ENCODE measurements at places on chromosomes 2 and 18.

DNA sequence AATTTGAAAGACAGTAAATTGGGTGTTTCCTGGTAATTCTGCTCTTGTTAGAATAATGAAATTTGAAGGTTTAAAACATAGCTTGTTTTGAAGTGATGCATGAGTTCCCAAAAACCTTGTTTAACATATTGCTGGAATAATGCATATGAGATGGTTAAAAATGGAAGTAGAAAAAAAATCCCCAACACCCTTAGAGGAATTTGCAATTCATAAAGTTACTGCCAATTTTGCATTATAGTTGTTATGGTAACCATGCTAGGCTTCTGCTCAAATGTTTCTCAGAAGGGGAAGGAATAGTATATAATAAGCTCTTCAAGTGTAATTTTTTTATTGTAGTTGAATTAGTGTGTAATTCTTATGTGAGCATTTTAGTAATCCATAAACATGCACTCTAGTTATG, 49.1 kb downstream of the FASTKD2 start:
- DNase-seq, result no peak

DNA sequence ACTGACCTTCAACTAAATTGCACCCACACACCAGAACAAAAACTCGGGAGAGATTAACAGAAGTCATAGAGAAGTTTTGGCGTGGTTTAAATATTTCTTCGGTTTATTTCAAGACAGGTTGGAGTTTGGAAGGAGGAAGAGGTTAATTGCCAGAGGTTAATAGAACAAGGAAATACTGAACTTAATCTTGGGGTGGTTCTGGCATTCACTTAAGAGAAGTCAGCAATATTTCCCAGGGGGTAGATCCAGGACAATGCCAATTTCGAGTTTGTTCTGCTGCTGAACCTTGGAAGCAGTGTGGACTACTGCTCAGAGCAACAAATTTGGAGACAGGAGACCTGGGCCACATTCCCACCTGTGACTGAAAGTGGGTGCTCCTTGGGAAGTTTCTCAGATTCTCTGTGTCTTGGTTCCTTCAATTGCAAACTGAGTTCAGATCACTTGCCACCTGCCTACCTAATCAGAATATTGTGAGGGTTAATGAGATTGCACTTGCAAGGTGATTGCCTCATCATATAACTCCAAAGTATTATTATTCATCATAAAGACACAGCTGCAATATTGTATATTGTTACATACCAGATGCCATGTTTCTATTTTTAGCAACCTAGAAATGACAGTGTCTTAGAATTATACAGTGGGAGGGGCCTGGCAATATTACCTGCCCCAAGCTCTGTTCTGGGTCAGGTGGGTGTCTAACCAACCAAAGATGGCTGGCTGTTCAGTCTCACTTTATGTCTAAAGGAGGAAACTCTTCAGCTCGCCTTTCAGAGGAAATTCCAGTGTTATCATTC, 217.4 kb downstream of the CDCA7 start:
- DNase-seq, result no peak

DNA sequence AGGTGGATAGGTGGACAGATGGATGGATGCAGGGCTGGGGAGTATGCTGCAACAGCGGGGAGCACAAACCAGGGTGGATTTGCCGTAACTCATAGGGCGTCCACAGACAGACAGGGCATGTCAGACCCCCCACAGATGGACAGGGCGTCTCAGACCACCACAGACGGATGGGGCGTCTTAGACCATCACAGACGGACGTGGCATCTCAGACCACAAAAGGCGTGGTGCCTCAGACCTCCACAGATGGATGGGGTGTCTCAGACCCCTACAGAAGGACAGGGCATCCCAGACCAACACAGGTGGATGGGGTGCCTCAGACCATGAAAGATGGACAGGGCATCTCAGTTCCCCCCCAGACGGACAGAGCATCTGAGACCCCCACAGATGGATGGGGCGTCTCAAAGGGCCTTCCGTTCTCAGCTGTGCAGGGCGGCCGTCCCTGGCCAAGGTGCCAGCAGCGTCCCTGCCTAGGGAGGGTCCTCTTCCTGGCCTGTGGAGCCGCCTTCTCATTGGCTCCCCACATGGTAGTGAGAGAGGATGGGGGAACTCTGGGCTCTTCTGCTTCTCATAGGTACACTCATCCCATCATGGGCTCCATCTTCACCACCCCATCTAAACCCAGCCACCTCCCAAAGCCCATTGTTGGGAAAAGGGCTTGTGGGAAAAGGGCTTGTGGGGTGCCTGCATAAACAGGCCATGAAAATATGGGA, 2.1 kb downstream of the ANKMY1 start:
- DNase-seq, result no peak

- DNase-seq, result no peak
These were observed 6.7 kb downstream of the TGIF1 start for GRCh38 chr18:3456686-3457069.

DNA sequence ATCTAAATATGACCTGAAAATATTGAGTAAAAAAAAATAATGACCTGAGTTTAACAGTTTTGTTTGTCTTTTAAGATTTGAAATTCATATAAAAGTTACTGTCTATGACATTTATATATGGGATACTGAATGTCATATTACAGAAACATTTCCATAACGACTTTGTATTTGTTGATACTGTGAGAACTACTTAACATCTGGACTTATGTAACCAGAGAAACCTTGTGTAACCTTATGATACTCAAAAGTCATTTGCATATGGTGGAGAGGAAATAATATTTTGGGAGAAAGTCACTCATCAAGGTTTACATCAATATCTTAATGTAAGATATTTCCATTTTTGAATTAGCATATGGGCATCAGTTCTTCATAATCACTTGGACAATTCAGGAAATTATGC, 12.6 kb downstream of the MFSD6 start:
- DNase-seq, result no peak

DNA sequence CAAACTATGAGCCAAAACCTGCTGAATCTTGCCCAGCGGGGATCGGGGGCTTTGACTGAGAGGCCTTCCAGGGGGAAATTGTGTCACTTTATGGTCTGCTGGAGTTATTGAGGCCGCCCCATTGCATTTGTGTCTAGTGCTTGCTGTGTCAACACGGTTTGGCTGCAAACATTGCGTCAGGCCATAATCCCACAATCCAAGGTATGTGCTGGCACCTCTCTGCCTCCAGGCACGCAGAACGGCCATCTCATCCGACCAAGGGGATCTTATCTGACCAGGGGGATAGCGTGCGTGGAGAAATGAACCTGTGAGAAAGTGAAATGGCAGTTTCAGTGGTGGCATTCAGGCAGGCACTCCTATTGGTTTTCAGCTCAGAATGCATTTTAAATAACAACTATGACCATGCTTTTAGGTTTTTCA, 18.1 kb upstream of the LYPD6B start:
- DNase-seq, result no peak

- no peak for DNase-seq
These were observed 85.3 kb downstream of the FEZ2 start for GRCh38 chr2:36512705-36513104.

GRCh38 chr18:45652303-45653080, 37.2 kb downstream of the SLC14A2 start:
- DNase-seq, result no peak

DNA sequence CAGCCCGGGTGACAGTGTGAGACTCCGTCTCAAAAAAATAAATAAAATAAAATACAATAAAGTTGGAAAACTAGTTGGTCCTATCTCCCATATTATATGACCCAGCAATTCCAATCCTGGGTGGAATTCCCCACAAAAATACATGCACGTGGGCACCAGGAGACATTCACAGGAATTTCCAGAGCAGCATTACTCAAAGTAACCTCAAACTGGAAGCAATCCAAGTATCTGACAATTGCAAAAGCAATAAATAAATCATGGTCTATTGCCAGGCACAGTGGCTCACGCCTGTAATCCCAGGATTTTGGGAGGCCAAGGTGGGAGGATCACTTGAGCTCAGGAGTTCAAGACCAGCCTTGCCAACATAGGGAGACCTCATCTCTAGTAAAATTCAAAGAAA, 101.2 kb upstream of the MAP4K4 start:
- DNase-seq, result no peak

DNA sequence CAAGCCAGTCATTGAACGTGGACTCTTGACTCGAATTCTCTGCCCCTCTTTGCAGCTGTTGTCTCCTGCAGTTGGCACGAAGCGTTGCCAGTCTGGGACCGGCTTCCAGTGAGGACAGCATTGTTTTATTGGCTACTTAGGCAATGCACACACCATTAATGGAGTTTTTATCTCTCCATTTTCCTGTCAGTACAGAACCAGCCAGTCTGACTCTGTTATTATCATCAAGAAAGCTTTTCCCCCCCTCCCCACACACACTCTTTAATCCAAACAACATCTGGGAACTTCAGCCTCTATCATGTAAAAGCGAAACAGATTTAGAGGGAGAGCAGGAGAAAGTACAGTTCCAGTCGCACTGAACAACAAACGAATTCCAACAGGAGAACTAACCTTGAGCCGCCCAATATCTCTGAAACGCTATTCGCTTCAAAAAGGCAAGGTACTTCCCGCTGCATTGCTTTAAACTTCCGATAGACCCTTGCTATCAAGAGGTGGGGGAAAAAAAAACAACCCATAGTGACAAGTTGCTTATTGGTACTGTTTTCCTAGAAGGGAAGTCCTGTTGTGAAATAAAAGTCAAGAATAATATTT, 38.2 kb downstream of the ACVR1 start:
- DNase-seq, result peak; percentile 67

DNA sequence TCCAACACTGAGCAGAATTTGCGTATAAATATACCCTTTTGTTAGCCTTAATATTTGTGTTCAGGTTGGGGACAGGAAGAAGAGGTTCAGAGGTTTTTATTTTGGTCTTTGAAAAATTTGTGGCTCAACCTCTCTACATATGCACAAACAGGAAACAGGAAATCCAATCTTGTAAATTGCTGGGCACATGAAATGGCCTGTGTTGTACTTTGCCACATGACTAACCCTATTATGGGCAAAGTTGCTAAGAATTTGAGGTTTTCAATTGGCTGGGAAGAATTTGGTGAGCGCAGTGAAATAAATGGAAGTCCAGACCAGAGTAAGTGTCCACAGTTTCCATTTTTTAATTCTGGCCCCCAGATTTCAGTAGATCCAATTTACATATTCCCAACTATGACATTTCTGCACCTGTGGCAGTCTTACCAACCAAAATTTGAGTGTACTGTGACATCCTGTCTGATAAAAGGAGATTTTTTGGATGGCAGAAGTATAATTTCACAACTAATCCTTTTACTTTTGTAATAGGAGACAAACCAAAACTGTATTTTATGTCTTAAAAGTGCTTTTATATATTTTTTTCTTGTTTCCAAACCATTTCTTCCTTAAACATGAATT, 63.6 kb downstream of the COX7A2L start:
- no peak for DNase-seq

DNA sequence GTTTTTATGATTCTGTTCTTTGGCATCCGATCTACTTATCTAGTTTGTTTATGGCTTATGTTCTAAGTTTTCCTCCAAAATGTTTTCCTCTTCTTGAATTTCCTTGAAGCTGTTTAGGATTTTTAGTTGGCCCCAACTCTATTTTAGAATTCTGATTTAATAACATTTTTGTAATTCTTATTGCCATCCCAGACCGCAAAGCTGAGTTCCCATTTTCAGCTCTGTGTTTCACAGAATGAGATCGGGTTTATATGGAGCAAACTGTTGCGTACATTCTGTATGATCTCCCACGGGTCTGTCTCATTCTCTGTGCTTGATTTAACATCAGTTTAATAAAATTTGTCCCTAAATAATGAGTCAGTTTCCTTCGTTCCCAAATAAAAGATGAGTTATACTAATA, 59.3 kb downstream of the DPP4 start:
- no peak for DNase-seq

DNA sequence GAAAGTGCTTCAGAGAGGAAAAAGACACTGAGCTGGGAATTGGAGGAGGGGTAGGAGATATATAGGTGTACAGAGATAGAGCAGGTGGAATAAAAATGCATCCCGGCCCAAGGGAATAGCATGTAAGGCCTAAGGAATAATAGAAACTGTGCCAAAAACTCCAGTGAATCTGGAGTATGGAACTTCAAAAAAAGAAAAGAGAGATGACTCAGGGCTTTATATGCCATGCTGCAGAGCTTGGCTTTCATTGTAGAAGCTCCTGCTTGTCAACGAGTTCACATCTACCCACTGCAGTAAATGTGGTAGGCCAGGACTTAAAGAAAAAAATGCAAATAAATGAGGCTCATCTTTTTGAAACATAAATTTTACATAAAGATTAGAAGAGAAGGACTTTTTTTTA, 131.8 kb downstream of the MREG start:
- no peak for DNase-seq

GRCh38 chr2:42141687-42142546, 27.2 kb upstream of the EML4 start:
- DNase-seq, result peak; percentile 90

GRCh38 chr2:174878537-174879147, 114.4 kb upstream of the CHRNA1 start:
- peak; percentile 59 for DNase-seq

GRCh38 chr18:79245517-79246001, 150.2 kb upstream of the NFATC1 start:
- DNase-seq, result no peak

GRCh38 chr2:111694700-111695101, 189.3 kb downstream of the ANAPC1 start:
- no peak for DNase-seq

DNA sequence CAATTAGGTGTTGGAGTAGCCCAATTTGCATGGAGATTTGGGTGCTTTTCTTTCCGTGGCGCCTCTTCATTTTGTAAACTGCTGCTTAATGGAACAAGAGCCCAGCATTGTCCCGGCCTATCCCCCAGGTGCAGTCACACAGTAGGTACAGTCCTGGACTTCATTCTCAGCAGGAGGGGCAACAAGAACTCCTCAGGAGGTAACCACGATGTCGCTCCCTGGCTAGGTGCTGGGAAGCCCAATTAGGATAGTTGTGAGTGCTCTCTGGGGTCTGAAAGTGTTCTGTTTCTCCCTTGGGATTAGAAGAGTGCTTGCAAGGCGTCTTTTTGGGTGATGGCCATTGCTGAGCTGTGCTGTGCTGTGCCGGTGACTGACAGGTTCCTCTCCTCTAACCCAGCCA, 53.8 kb downstream of the CABLES1 start:
- no peak for DNase-seq

DNA sequence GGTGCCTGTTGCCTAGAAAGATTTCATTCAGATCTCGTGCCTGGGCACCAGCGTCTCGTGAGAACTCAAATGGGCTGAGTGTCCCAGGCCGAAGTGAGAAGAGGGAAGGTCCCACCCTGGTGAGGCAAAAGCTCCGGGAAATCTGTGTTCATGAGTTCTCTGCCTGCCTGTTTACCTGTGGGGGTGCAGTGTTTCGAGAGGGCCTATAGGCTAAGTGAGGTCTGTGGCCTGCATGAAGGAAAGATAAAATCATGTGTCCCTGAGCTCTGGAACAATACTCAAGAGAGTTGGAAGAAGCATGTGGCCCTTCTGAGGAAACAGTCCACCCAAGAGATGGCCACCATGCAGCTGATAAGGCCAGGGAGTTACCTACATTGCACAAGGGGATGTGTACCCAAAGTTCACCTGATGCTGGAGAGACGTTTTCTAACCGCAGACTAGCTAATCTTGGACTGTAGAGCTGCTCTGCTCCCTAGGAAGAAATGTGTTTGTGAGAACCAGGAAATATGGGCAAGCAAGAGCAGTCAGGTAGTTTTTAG, 63.5 kb upstream of the ST3GAL5 start:
- DNase-seq, result no peak

- no peak for DNase-seq
These were observed 544.0 kb upstream of the FAM98A start for GRCh38 chr2:34143149-34143548.

GRCh38 chr2:28071221-28071620, 180.7 kb downstream of the BABAM2 start:
- DNase-seq, result no peak

GRCh38 chr2:188853307-188853706, 120.9 kb upstream of the COL3A1 start:
- DNase-seq, result no peak

Measured in BE2C (cell line).